ENCODE measurements at places on chromosomes 16 and 17. TPM values are rescaled to one million over a fixed set of nuclear protein-coding genes. Genes with fewer than 3 reads are reported as not detected.

Gene JMJD6
- total RNA-seq, result 84.3 TPM

Gene TNS4
- 178 TPM for total RNA-seq

Gene CDH1
- 4.2 TPM for total RNA-seq

Gene PHOSPHO1
- total RNA-seq, result 0.92 TPM

Gene GPRC5B
- 26.3 TPM for total RNA-seq

Gene CCL16
- total RNA-seq, result not detected

Gene CALCOCO2
- total RNA-seq, result 77.6 TPM

Gene KCNJ18
- total RNA-seq, result not detected

Gene CDIPT
- total RNA-seq, result 64.0 TPM

Gene KRT9
- total RNA-seq, result not detected

Gene TOX3
- total RNA-seq, result 0.38 TPM

Gene NPW
- 1.1 TPM for total RNA-seq

Gene BRIP1
- total RNA-seq, result 3.1 TPM

Gene NPIPB9
- total RNA-seq, result 1.9 TPM

Gene CX3CL1
- total RNA-seq, result 0.13 TPM

Gene LYZL6
- not detected for total RNA-seq

Gene GSE1
- 18.1 TPM for total RNA-seq

Gene CCL4
- total RNA-seq, result not detected

Gene GPR139
- total RNA-seq, result not detected

Gene OR2C1
- total RNA-seq, result not detected

Gene KRT40
- total RNA-seq, result not detected

Gene PYCARD
- total RNA-seq, result 45.2 TPM

Gene MYL4
- 0.23 TPM for total RNA-seq

Gene CALB2
- 5.9 TPM for total RNA-seq

Gene MEOX1
- total RNA-seq, result not detected

Gene UBE2Z
- 124 TPM for total RNA-seq

Gene ZPBP2
- total RNA-seq, result not detected

Gene ARHGDIG
- 3.4 TPM for total RNA-seq

Gene ZNF750
- not detected for total RNA-seq

Gene CFAP97D1
- total RNA-seq, result not detected

Gene CCL23
- total RNA-seq, result not detected

Gene JPH3
- 2.5 TPM for total RNA-seq

Gene TP53TG3C
- 0.24 TPM for total RNA-seq

Gene EFCAB5
- 0.46 TPM for total RNA-seq

Gene CCDC78
- 7.1 TPM for total RNA-seq

Gene HYDIN
- total RNA-seq, result 0.37 TPM

Data from A549 treated with CORT108297 at 1 μM for 4 hours (cell line).